ENCODE measurements at places on chromosomes 11 and 22.

- DNase-seq: no peak
Measured at GRCh38 chr11:69593851-69594250, 47.1 kb upstream of the CCND1 start.

- no peak for DNase-seq
Measured at GRCh38 chr22:48314073-48314472, 1513.6 kb downstream of the BRD1 start.

GRCh38 chr11:17570034-17570433 is 23.0 kb downstream of the OTOG start:
- no peak for DNase-seq

- no peak for DNase-seq
Measured at GRCh38 chr22:22110548-22111266, 128.1 kb upstream of the TOP3B start.

- no peak for DNase-seq
Measured at GRCh38 chr22:29449296-29449875, 11.0 kb downstream of the RFPL1 start.

DNA sequence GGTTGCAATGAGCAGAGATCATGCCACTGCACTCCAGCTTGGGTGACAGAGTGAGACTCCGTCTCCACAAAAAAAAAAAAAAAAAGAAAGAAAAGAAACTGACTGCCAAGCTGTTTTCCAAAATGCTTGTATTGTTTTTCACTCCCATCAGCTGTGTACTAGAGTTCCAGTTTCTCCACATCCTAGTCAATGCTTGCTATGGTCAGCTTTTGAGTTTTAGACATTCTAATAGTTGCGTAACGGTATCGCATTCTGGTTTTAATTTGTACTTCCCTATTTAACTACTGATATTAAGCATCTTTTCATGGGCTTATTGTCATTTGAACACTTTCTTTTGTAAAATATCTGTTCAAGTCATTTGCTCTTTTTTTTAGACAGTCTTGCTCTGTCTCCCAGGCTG is 55.7 kb downstream of the TSPAN18 start:
- DNase-seq: no peak

GRCh38 chr22:24146194-24146616 is 35.1 kb upstream of the SUSD2 start:
- peak; percentile 23 for DNase-seq

DNA sequence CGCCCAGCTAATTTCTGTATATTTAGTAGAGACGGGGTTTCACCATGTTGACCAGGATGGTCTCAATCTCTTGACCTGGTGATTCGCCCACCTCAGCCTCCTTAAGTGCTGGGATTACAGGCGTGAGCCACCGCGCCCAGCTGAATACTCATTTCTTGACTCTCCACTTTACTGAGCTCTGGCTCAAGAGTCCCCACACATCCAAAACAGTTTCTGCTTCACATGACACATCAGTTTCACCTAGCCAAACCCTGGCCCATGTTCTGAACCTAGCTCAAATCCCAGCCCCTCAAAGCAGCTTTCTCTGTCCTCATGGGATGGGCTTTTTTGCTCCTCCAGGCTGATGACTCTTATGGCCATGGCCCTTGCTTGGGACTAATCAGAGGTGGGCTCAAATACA is 9.8 kb downstream of the HYOU1 start:
- DNase-seq: no peak
